ENCODE measurements at places on chromosomes 7 and 10.

DNA sequence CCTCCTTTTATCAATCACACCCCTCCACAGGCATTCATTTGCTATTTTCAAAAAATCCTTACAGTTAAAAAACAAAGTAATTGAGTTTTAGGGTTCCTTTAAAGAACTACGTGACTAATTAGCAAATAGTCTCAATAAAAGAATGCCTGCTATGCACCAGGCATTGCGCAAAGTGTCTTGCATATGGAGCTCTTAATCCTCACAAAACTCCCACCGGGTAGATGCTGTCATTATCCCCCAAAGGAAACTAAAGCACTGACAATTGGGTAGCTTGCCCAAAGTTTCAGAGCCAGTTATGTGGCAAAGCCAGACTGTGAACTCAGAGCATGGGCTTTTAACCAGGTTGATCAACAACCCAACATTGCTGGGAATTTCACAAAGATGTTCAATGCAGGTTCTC lies 305.7 kb downstream of the ELMO1 start:
- DNase-seq: no peak
- no peak overlapping the region for H3K27ac ChIP-seq
- peaks cover 57% of the 10 kb centered on the region for H3K36me3 ChIP-seq
- H3K4me1 ChIP-seq: no peaks in the 10 kb centered on the region
- H3K4me3 ChIP-seq: no peak overlapping the region
- H3K27me3 ChIP-seq: no peaks in the 10 kb centered on the region

- no peaks in the 10 kb centered on the region for H3K36me3 ChIP-seq
- peaks cover 5% of the 10 kb centered on the region for H3K27me3 ChIP-seq
- no peak overlapping the region for H3K27ac ChIP-seq
- H3K4me3 ChIP-seq: no peak overlapping the region
- DNase-seq: no peak
Measured at GRCh38 chr7:37768611-37769010, 79.8 kb upstream of the NME8 start.

DNA sequence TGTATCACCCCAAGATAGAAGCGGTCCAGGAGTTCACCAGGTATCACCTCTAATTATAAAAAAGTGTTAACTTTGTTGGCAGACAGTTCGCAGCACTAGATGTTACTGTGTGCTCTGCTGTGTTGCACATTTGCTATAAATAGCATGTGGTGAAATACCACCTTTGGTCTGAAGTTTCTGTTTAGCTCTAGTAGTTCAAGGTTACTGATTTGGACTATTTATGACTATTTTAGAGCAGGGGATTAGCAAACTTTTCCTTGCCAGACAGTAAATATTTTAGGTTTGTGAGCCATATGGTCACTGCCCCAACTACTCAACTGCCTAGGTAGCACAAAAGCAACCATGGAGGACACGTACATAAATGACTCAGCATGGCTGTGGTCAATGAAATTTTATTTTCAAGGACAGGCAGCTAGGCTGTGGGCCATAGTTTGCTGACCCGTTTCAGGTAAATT lies 16.5 kb downstream of the DENND10 start:
- H3K36me3 ChIP-seq: peaks cover 26% of the 10 kb centered on the region
- H3K4me3 ChIP-seq: no peak overlapping the region

GRCh38 chr7:132179080-132179430 lies 397.2 kb downstream of the PLXNA4 start:
- no peak overlapping the region for H3K4me3 ChIP-seq
- no peaks in the 10 kb centered on the region for H3K4me1 ChIP-seq
- no peaks in the 10 kb centered on the region for H3K36me3 ChIP-seq
- H3K27me3 ChIP-seq: peaks cover 2% of the 10 kb centered on the region
- no peak overlapping the region for H3K27ac ChIP-seq
- DNase-seq: no peak

DNA sequence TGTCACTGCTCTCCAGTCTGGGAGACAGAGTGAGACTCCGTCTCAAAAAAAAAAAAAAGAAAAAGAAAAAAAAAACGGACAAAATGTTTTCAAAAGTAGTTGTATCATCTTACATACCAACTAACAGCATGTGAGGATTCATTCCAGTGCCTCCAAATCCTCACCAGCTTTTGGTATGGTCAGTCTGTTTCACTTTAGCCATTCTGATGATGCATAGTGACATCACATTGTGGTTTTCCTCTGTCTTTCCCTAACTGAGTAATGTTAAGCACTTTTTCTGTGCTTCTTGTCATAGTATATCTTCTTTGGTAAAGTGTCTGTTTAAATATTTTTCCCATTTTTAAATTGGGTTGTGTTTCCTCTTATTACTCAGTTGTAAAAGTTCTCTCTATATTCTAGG lies 251.4 kb upstream of the CTBP2 start:
- no peaks in the 10 kb centered on the region for H3K36me3 ChIP-seq
- H3K4me1 ChIP-seq: no peaks in the 10 kb centered on the region
- H3K27ac ChIP-seq: no peak overlapping the region
- DNase-seq: no peak
- peaks cover 3% of the 10 kb centered on the region for H3K27me3 ChIP-seq
- H3K4me3 ChIP-seq: no peak overlapping the region

DNA sequence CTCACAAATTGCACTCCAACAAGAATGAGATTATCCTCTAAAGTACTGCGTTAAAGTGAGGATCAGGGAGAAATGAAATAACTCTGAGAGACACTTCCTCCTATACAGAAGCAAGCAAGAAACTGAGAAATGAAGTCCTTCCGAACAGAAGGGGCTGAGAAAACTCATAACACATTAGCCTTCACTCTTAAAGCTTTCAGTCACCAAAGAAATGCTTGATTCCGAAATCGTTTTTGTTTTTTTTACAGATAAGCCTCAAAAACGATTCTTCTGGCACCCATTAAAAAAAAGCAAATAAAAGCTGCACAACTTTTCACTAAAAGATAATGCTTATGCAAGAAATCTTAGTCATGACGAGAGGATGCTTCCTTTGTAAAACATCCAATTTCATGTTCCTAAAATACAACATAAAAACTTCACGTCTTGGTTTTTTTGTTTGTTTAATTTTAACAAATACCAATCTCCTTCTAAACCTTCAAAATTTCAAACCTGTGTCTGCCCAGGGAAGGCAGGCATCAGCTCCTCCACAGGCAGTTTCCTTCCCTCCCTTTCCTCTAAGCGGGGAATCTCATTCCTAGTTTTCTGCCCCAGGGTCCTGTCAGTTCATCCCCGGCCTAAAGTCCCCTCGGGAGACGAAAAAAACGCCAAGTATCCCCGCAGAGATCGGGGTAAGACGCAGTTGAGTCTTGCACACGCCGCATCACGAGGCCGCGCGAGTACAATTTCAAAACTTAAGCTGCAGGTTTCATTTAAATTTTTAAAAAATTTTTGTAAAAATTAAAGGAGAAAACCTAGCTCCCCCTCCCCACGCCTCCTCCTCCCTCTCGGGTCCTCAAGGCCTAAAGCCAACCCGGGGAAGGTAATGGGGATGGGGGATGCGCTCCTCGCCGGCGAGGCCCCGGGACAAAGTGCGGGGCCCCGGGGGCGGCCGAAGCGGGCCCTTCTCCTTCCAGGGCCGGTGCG lies 1.1 kb downstream of the BAZ1B start:
- H3K27ac ChIP-seq: peak overlapping the region; percentile 98
- peaks cover 38% of the 10 kb centered on the region for H3K36me3 ChIP-seq
- H3K4me1 ChIP-seq: peaks cover 50% of the 10 kb centered on the region
- no peaks in the 10 kb centered on the region for H3K27me3 ChIP-seq
- peak; percentile 39 for DNase-seq

- H3K36me3 ChIP-seq: peaks cover 72% of the 10 kb centered on the region
- H3K27me3 ChIP-seq: no peaks in the 10 kb centered on the region
- no peak for DNase-seq
- peaks cover 25% of the 10 kb centered on the region for H3K4me1 ChIP-seq
- no peak overlapping the region for H3K4me3 ChIP-seq
Measured at GRCh38 chr10:99742701-99743100, 10.7 kb downstream of the CUTC start.

DNA sequence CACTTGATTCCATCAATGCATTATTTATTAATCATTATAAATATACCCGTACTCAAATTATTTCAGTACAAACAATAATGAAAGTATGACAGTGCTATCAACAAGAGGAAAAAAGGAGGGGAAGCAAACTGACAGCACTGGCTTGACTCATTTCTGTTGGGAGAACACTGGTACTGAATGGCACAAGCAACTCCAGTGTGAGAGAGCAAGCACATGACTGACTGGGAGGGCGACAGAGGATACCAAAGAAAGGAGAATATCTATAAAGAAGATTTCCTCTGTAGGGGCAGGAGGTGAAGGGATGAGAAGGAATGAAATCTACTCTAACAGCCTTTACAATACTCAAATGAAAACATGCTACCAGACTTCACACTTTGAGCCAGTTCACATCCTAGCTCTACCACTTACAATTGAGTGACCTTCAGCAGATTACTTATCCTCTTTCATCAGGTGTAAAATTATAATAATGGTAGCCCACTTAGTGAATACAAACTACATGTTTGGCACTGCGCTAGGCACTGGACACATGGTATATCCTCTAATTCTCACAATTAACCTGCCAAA lies 1.5 kb downstream of the USP54 start:
- H3K36me3 ChIP-seq: no peaks in the 10 kb centered on the region
- peaks cover 15% of the 10 kb centered on the region for H3K4me1 ChIP-seq
- H3K27me3 ChIP-seq: peaks cover 2% of the 10 kb centered on the region
- no peak overlapping the region for H3K4me3 ChIP-seq
- DNase-seq: no peak
- no peak overlapping the region for H3K27ac ChIP-seq

- H3K27me3 ChIP-seq: no peaks in the 10 kb centered on the region
- peak overlapping the region; percentile 16 for H3K27ac ChIP-seq
- H3K4me1 ChIP-seq: peaks cover 12% of the 10 kb centered on the region
- H3K36me3 ChIP-seq: peaks cover 6% of the 10 kb centered on the region
Measured at GRCh38 chr10:119395280-119396007, 147.1 kb downstream of the RGS10 start.

DNA sequence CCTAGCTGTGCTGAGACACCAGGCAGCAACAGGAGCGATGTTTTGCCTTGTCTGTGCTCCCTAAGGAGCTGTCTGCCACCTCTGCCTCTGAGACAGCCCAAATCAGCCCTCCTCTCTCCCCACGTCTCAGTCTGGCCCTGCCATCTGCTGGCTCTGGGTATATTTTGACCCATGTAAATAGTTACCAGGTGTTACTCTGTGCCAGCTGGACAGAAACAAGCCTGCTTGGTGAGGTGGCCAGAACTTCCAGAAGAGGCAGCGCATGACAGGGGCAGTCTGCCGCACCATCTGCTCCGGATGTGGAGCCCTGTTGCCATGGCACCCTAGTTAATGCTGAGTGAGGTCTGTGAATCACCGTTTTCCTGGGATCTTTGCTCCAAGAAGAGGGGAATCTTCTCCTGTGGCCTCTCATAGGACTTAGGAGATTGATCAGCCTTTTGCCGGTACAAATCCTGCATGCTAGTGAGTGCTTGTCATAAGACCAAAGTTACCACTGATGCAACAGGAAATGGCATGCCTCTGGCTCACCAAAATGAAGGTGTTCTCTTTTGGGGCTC lies 31.8 kb downstream of the GSTO2 start:
- no peaks in the 10 kb centered on the region for H3K27me3 ChIP-seq
- H3K27ac ChIP-seq: peak overlapping the region; percentile 91
- peak overlapping the region; percentile 41 for H3K4me3 ChIP-seq
- peaks cover 11% of the 10 kb centered on the region for H3K36me3 ChIP-seq

- DNase-seq: no peak
- H3K36me3 ChIP-seq: peaks cover 7% of the 10 kb centered on the region
- no peaks in the 10 kb centered on the region for H3K27me3 ChIP-seq
- no peak overlapping the region for H3K4me3 ChIP-seq
- no peak overlapping the region for H3K27ac ChIP-seq
- peaks cover 43% of the 10 kb centered on the region for H3K4me1 ChIP-seq
Measured at GRCh38 chr7:133054162-133054840, 27.6 kb downstream of the CHCHD3 start.
